ENCODE measurements at places on chromosomes 7 and 10. TPM values are rescaled to one million over a fixed set of nuclear protein-coding genes. Genes with fewer than 3 reads are reported as not detected.
A peak's percentile ranks its signal among the peaks of the same experiment; 100 is the strongest.

The SFXN2 gene
- total RNA-seq = 6.0 TPM

The PDZD7 gene
- 1.2 TPM for total RNA-seq

The FBXL15 gene
- 9.6 TPM for total RNA-seq

The STEAP1B gene
- total RNA-seq = 16.4 TPM

The PDE1C gene
- 2.6 TPM for total RNA-seq

The C7orf57 gene
- 0.64 TPM for total RNA-seq

The RBM20 gene
- total RNA-seq = 0.68 TPM

The CLRN3 gene
- total RNA-seq = not detected

- no peak for DNase-seq
Measured at GRCh38 chr7:113828581-113828980, 90.2 kb downstream of the PPP1R3A start.

DNA sequence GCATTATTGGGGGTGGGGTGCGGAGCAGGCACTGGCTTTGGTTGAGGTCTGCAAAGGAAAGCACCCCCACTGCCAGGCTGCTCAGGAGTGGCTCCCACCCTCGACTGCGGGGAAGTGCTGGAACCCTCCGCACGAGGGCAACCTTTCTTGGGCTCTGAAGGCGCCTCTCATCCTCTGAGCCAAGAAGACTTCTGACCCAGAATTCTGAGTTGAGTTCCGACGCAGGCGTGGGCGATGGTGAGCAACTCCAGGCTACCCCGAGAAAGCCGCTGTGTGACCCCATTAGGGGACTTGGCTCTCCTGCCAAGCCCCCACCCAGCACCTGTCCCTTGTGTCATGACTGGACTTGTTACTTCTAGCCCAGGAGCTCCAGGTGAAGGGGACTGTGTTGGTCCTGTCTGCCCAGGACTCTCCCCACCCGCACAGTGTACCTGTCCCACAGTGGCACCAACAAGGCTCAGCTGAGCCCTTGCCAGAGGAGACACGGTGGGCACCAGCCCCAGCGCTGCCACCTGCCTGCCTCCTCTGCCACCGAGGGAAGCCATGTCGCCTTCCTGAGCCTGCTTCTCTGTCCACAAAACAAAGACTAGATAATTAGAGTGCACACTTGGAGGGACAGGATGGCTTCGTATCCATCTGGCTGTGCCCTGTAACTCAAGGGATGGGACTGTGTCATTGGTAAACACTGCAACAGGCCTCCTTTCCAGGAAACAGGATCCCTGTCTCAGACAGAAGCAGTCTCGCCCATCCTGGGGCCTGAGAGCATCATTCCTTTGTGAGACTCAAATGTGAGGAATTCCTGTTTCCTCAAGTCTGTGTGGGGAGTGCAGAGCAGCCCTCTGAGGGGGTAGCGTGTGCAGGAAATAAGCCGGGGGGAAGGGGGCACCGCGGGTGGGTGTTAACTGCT is 128.8 kb downstream of the LHPP start:
- DNase-seq = no peak

GRCh38 chr10:114061148-114061547 is 17.5 kb downstream of the ADRB1 start:
- DNase-seq = no peak

DNA sequence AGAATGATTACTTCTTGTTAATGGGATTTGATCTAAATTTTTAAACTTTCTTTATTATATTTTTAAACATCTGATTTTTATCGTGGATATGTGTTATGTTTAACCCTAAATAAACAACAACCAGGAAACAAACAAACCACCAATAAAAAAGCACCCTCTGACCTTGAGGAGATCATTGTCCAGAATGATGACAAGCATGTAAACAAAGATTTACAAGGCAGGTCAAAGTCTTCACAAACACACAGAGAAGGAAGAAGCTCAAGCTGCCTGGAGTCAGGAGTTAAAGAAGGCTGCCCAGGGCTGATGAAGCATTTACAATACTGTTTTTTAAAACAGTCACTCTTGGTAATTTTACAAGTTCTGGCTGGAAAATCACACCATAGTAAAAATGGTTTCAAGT is 31.0 kb upstream of the EGFR start:
- no peak for DNase-seq

- DNase-seq = no peak
Measured at GRCh38 chr10:33952692-33953360, 618.4 kb upstream of the NRP1 start.

DNA sequence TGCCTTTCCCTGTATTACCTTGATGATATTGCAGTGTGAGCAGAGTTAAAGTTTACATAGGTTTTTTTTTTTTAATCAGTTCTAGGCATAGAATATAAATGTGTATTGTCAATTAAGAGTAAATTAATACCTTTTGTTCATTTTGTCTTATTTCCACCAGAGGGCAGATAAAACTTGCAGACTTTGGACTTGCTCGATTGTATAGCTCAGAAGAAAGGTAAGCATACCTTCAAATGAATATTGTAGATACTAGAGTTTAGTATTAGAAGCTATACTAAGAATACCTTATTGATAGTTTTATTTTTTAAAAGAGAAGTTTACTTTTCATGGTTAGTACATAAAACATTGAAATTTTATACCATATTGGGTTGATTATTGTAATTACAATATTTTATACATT is 86.8 kb downstream of the MPLKIP start:
- DNase-seq = no peak

- DNase-seq = no peak
Measured at GRCh38 chr10:62502995-62503613, 128.9 kb downstream of the ZNF365 start.

DNA sequence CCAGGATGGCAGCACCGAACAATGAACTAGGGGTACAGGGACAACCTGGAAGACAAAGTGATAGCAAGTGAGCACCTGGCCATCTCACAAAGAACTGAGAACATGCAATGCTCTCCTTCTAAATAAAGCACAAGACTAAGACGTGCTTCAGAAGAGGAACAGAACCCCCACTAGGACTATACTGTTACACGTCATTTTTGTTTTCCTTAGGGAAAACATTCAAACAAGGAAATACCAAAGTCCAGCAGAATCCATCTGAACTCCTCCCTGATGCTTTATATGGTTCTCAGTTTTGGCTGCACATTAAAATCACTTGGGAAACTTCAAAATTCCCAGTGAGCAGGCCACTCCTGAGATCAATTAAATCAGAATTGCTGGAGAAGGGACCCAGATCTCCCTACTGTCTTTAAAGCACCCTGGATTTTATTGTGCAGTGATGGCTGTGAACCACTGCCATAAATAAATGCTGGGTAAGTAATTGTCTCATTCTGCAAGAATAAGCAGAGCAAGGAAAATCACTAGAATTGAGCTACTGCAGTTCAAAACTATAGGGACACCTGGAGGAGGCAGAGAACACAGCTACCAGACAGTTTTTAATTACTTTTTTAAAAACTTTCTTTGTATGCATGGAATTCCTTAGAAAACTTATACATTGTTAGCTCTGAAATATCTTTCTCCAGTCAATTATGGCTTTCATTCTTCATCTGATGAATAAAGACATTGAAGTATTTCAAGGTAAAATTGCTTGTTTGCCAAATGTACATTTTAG is 866.5 kb upstream of the GHITM start:
- no peak for DNase-seq

DNA sequence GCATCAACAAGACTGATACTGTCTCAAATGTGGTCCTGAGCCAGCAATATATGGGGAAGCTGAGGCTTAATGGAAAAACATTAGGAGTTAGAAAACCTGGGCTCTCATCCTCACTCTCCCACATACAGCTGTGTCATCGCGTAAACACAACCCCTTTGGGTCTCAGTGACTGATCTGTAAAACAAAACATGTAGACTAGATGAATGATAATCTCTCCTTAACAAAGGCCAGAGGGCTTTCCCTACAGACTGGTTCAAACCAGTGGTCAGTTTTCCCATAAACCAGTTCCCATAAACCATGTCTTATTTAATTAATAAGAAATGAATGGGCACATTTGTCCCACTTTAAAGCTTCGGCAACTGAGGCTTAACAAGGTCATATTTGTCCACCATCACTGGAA is 48.1 kb downstream of the OSBPL3 start:
- DNase-seq = no peak

GRCh38 chr7:158646766-158647474 is 57.7 kb downstream of the NCAPG2 start:
- DNase-seq = no peak

DNA sequence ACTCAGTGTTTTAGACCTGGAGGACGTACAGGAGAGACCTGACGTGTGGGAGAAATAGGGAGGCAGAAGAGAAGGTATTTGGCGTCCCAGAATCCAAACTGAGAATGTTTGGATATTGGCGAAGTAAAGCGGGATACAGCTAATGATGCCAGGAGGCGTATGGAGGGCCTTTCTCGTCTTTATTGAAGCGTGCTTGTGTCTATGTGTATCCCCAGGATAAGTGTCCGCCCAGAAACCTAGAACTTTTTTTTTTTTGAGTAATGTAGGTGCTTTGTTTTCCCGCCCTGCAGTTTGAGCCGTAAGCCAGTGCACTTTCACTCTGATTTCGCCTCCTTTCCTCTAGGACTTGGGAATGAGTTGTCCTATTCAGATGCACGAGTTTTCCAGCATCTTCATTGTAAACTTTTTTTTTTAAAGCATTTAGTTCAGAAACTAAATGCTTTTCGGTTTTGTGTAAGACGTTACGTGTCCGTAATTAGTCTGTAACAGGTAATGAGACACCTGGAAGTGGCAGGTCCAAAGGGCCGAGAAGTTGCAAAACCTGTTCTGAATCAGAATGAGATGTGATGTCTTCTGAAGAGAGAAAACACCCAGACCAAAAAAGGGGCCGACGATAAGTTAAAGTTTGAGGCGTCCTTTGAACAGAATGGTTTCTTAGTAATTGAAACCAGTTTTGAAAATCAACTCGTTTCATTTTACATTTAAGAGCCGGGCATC is 746 bp downstream of the ARL5B start:
- no peak for DNase-seq

GRCh38 chr10:60816628-60817397 is 38.5 kb downstream of the CDK1 start:
- peak; percentile 83 for DNase-seq

DNA sequence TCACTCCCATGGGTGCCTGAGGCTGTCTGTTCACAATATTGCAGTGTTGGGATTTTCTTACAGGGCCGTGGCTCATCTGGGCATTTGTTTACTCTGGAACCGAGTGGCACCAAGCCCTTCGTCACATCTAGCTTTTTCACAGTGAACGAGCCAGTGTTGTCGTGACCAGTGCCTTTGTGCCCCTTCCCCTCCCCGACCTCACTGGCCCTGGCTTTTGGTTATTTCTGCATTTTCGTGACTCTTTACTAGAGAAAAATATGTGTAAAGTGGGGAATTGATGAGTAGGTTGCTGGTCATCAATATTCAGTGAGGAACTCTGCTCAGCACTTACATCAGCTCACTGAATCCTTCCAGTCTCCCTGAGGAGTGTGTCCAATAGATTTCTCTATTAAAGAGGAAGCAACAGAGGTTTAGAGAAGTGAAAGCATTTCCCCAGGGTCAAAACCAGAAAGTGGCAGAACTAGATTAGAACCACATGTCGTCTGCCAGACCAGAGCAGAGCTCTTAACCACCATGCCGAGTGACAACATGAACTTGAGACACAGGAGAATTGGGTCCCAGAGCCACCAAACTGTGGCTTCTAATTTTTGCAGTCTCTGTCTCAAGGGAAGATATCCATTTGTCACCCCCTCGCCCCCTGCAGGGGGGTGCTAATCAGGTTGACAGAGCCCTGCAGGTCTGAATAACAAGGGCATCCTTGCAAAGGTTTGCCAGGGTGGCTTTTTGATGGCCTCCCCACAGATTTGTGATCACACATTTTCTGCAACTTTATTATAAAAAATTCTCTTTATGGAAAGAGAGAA is 125.3 kb downstream of the CHN2 start:
- no peak for DNase-seq

- DNase-seq = no peak
Measured at GRCh38 chr10:26044141-26044749, 110.2 kb downstream of the MYO3A start.

GRCh38 chr10:92972886-92973285 is 87.7 kb upstream of the CYP26C1 start:
- DNase-seq = no peak

DNA sequence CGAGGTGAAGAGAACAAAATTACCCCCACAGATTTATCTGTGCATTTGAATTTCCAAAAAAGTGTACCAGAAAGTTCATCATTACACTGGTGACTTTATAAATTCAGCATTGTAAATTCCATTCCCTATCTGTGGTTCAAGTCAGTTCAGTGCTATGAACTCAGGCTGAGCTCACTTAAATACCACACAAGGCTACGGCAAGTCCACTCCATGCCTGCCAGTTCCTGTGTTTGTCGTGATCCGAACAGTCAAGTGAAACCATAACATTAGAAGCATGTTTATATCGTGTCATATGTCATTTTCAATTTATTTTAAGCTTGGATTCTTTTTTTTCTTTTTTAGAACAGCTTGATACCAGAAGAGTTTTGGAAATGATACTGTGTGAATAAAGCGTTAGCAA is 14.8 kb downstream of the MBL2 start:
- DNase-seq = no peak

DNA sequence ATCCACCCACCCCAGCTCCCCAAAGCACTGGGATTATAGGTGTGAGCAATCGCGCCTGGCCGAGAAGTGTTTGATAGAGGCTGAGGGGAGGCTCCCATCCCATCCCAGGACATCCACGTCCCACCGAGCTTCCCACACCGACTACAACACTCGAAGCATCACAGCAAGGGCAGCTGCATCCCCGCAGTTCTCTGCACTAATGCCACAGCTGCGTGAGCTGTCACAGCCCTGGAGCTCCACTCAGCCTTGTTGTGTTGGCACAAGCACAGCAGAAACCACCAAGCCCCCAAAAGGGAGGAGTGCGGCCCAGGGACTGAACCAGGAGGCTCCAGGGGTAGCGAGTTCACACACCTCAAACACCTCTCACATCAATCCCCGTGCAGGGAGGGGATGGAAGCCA is 121.6 kb downstream of the DIP2C start:
- DNase-seq = no peak
